ENCODE measurements at places on chromosomes 12 and 14.

DNA sequence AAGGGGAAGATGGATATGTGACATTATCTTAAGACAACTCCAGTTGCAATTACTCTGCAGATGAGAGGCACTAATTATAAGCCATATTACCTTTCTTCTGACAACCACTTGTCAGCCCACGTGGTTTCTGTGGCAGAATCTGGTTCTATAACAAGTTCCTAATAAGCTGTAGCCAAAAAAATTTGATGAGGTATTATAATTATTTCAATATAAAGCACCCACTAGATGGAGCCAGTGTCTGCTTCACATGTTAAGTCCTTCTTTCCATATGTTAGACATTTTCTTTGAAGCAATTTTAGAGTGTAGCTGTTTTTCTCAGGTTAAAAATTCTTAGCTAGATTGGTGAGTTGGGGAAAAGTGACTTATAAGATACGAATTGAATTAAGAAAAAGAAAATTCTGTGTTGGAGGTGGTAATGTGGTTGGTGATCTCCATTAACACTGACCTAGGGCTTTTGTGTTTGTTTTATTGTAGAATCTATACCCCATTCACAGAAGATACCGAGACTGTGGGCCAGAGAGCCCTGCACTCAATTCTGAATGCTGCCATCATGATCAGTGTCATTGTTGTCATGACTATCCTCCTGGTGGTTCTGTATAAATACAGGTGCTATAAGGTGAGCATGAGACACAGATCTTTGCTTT, 36.9 kb downstream of the PSEN1 start:
- no peak for DNase-seq

DNA sequence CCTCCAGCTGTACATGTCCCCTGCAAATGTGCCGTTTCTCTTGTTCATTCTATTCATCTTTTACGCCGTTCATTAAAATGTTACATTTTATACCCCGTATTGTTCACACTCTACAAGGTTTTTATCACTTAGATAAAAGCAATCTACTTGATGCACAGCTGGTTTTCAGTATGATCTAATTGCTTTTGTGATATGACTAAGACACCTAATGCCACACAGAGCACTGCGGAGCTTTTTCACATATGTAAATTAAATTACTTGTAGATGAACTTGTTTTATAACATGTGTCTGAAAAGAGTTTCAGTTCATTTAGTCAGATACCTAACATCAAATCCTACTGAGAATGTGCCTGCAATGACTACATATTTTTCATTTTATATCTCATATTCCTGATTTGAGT, 40.9 kb upstream of the RERGL start:
- DNase-seq: no peak

DNA sequence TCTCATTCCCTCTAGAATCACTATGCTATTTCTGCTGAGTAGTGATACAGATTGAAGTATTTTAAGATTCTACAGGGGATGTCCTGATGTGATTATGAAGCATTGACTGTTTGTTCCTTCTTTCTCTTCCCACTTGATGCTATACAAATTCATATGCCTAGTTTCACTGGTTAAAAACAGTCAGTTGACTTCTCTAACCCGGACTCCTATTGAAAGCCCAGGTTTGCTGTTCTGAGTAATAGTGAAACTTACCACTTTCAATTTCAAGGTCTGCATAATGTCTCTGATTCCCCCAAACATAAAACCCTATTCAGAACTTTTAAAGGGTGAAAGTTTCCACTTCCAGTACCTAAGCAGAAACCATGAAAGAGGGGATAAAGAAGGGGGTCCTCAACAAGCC, 117.7 kb upstream of the RPL10L start:
- DNase-seq: no peak

DNA sequence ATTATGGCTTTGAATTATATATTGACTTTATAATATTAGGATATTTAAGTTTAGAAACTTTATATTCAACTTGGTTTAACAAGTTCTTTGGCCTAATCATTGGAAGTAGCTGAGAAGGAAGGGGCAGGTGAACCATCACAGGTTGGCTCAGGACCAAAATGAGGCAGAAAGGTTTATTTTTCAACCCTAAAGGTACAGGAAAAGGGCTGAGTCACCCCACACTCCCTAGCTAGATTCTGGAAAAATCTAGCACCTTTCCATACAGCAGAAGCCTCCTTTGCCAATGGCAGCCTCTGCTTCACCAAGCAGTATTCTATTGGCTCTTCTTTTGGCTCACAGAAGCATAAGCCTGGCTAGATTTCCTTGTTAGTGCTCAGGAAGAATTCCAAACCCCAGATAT, 19.3 kb upstream of the MED6 start:
- DNase-seq: no peak

GRCh38 chr12:64752833-64753238, 6.4 kb downstream of the GNS start:
- no peak for DNase-seq

DNA sequence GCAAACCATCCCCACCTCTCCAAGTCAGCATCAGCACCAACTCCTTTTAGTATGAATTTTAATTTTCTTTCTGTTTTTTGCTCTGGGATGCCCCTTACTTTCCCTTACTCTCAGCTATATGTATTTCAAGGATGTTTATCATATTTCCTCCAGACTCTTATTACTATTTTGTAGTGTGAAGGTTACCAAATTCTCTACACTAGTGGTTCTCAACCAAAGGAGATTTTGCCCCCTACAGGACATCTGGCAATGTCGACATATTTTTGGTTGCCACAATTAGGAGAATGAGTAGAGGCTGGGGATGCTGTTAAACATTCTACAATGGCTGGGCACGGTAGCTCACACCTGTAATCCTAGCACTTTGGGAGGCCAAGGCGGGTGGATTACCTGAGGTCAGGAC, 29.1 kb upstream of the SOS2 start:
- DNase-seq: no peak

GRCh38 chr14:50961605-50962221, 17.4 kb upstream of the PYGL start:
- no peak for DNase-seq

DNA sequence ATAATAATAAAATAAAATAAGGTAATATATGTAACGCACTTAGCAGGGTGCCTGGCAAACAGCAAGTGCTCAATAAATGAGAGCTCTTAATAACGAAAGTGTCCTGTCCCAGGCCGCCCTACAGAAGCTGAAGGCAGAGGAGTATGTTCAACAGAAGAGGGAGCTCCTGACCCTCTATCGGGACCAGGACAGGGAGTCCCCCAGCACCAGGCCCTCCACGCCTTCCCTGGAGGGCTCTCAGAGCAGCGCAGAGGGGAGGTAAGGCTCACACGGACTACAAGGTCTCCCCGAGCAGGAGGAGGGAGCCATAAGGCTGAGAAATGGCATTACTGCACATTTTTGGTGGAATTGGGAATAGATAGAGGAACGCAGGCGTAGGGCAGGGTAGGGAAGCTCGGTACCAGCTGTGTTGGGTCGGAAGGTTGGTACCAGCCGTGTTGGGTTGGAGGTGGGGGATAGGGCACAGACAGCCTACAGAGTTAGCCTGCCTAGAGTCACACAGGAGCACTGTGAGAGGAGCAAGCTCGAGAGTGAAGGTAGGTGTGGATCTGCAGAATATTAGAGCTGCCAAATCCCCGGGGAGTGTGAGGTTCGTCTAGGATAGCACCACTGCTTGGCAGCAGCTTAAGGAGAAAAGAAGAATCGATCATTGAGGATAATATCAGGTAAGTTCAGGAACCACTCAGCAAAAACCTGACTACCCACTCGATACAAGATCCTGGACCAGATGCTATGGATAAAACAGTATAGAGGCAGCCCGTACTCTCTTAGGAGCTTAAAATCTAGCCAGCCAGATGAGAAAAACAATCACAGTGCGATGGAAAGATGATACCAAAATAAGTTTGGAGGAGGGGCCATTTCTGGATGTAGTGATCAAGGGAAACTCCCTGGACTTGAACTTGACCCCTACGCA, 15.3 kb downstream of the TNFRSF1A start:
- DNase-seq: no peak

GRCh38 chr12:20000229-20000849, 368.0 kb upstream of the PDE3A start:
- no peak for DNase-seq

DNA sequence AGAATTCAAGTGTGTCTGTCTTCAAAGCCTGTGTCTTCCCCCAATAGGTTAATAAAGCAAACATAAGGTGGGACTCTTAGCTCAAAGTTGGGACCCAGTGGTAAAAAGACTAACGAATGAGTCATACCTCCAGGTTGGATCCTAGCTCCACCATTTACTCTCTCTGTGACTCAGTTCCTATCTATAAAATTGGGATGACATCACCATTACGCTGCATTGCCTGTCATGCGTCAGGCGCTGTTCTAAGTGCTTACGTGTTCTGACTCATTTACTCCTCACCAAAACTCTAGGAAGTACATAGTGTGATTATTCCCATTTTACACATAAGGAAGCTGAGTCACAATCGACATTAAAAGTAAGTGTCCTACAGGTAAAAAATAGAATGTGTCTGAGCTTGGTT, 915.8 kb downstream of the VRK1 start:
- DNase-seq: no peak

GRCh38 chr14:63486738-63487137, 56.4 kb downstream of the PPP2R5E start:
- no peak for DNase-seq

DNA sequence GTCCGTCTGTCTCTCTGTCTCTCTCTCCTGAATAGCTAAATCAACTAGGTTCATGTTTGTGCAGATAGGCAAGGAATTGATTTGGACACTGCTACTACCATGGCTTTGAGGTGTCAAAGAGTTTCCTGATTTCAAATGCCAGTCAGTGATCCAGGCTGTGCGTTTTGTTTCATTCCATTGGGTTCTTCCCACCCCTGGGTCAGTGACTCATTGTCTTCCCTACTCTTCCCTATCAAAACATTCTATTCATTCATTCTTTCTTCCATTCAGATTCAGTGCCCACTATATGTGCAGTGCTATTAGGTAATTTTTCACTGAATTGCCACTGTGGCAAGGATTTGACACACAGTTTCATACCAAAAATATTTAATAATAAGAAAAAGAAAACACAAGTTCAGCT, 50.4 kb downstream of the RPH3A start:
- no peak for DNase-seq

GRCh38 chr14:105260959-105261358, 12.6 kb downstream of the BTBD6 start:
- DNase-seq: no peak

- no peak for DNase-seq
Measured at GRCh38 chr12:31828071-31828470, 99.2 kb upstream of the AMN1 start.

- no peak for DNase-seq
Measured at GRCh38 chr12:122949816-122950675, 16.2 kb downstream of the ABCB9 start.

DNA sequence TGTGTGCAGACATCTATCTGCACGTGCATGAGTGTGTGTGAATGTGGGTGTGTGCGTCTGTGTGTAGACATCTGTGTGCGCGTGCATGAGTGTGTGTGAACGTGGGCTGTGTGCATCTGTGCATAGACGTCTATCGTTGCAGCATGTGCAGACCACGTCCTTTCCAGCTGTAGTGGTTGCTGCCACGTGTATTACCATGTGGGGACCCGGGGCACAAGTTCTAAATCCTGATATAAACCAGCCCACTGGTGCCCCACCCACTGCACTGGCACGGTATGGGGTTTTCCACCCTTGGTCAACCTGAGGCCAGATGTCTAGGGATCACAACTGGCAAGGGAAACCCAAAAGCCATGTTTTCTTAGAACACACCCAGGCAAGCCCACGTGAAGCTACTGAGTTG, 197.0 kb downstream of the ANO2 start:
- no peak for DNase-seq

- no peak for DNase-seq
Measured at GRCh38 chr12:109717390-109718357, 4.0 kb downstream of the FAM222A start.

- DNase-seq: no peak
Measured at GRCh38 chr12:3085341-3086139, 8.4 kb downstream of the TSPAN9 start.

GRCh38 chr14:96038558-96038919, 623 bp upstream of the C14orf132 start:
- no peak for DNase-seq

DNA sequence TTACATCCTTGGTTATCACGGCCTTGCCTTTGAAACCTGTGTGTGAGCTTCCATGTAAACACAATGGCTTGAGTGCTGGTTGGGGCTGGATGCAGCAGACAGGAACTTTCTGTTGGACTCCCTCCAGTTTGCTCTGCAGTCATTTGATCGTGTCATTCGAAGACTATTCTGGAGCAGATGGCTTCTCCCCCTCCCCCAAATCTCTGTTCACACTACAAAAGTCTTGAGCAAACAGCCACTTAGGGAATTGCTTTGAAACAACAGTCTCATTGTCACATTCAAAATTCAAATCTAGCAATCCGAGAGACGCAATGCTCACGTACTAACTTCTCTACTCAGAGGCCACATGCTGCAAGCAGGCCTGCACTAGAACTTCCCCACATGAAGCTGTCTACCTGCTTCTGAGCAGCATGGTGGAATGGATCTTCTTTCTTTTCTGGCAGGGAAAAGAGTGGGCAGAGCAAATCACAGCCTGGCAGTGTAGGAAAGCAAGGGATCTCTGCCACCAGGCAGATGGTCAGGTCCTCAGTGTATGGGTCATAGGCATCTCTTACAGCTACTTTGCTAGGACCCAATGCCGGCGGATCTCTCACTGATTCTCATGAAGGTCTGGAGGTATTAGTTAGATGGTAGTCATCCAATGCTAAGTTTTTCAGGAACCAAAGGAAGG, 214.2 kb downstream of the PPM1H start:
- no peak for DNase-seq

- DNase-seq: no peak
Measured at GRCh38 chr12:3342051-3342450, 149.0 kb upstream of the PRMT8 start.

DNA sequence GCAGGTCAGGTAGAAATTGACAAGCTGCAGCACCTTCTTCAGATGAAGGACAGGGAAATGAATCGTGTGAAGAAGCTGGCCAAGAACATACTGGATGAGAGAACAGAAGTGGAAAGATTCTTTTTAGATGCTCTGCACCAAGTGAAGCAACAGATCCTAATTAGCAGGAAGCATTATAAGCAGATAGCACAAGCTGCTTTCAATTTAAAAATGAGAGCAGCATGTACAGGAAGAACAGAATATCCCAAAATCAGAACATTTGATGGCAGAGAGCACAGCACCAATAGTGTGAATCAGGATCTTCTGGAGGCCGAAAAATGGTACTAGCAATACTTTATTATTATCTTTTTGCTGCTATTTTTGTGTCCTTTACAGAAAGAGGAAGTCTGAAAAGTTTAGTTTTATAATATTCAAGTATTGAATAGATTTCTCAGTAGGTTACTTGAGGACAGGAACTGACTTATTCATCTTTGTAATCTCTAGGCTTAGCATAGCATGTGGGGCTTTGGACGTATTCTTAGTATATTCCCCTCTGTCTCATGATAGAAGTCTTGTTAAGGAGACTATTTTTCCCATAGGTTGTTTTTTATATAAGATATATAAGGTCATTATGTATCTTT, 30.8 kb downstream of the BBOF1 start:
- no peak for DNase-seq

DNA sequence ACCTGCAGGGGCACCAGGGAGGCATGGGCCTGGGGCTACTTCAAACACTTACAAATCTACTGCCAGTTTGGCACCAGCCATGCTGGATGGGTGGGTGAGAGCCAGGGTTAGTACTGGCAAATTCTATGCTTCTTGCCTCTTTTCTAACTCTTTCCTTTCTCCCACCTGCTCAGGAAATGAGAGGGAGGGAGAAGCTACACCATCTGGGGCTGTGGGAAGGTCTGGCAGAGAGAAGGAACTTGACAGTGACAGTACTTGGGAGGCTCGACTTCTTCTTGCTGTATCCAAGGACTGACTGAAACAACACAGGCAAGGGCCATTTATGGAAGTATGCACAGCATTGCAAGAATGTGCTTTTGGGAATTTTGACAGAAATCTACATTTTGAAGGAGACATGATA, 149.6 kb upstream of the DYRK2 start:
- DNase-seq: no peak

Measured in stimulated activated naive CD4-positive, alpha-beta T cell treated with Interleukin-2 at 50 U/mL for 16 hours (primary cell).